PC-3 (cell line): ENCODE measurements at places on chromosomes 3 and 15. TPM values are rescaled to one million over a fixed set of nuclear protein-coding genes. Genes with fewer than 3 reads are reported as not detected.
A peak's percentile ranks its signal among the peaks of the same experiment; 100 is the strongest.

Gene A4GNT
- total RNA-seq, result not detected in 2 replicates

Gene ZKSCAN7
- not detected in 2 replicates for total RNA-seq

Gene TMED3
- 164 and 178 TPM in 2 replicates for total RNA-seq

Gene MAP1A
- 1.0 and 1.8 TPM in 2 replicates for total RNA-seq

Gene PLXNA1
- total RNA-seq, result 30.0 and 38.0 TPM in 2 replicates

Gene ZBTB11
- 22.8 and 27.6 TPM in 2 replicates for total RNA-seq

Gene ZNF860
- 7.9 and 10.5 TPM in 2 replicates for total RNA-seq

Gene CP
- total RNA-seq, result 0.04 TPM in 1 of 2 replicates, not detected in the other

Gene IGF2BP2
- total RNA-seq, result 81.2 and 105 TPM in 2 replicates

GRCh38 chr15:64521726-64522164, 61.4 kb downstream of the ZNF609 start:
- peak; percentile 72 for DNase-seq

DNA sequence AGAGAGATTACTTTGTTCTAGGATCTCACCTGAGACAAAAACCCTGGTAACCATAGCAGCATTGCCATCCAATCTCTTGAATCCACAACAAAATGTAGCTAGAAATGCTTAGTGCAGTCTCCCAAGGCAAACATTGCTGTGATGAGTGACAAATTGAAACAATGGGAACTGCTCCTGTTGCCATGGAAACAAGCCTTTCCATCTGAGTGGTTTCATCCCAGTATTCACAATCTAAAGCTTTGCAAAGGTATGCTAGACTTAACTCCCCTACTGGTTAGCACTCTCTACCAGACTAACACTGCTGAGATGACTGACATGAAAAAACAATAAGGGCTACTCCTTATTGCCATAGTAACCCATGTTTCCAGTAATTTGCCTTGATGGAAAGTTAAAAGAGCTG, 172.6 kb upstream of the CNTN3 start:
- no peak for DNase-seq

- peak; percentile 77 for DNase-seq
These were observed 441 bp upstream of the UCN2 start for GRCh38 chr3:48564022-48564421.

DNA sequence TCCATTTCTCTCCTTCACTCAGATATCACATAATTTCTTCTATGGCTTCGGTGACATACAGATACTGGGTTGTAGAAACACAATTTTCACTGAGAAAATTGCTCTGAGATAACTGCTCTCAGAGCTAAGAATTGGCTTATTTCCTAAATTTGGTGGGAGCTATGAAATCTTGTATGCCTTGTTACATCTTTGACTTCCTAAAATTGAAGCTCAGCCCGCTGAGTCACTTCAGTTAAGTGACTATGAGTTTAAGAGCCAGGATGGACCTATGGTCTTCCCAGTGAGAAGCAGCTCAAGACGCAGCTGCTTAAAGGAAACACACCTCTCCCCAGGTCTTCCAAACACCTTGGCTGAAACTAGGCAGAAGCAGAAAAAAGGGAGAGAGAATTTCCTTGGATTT, 56.4 kb downstream of the EFHB start:
- DNase-seq, result no peak

GRCh38 chr3:25690768-25691533, 26.2 kb upstream of the TOP2B start:
- no peak for DNase-seq

DNA sequence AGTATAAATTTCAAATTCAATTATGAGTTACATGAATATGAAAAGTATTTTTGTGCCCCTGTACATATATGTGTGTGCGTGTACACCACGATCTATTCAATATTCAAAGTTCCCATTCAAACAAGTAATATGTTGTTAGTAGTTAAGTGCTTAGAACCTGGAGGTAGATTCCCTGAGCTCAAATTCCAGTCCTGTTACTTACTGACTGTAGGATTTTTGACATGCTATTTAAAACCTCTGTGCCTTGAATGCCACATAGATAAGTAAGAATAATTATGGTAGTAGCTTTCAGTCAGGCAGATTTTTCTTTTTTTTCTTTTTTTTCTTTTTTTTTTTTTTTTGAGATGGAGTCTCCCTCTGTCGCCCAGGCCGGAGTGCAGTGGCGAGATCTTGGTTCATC, 53.3 kb upstream of the CMSS1 start:
- no peak for DNase-seq

- DNase-seq, result no peak
These were observed 115.1 kb downstream of the TPRG1 start for GRCh38 chr3:189286916-189287315.
